ENCODE measurements at places on chromosomes 12 and 14.

DNA sequence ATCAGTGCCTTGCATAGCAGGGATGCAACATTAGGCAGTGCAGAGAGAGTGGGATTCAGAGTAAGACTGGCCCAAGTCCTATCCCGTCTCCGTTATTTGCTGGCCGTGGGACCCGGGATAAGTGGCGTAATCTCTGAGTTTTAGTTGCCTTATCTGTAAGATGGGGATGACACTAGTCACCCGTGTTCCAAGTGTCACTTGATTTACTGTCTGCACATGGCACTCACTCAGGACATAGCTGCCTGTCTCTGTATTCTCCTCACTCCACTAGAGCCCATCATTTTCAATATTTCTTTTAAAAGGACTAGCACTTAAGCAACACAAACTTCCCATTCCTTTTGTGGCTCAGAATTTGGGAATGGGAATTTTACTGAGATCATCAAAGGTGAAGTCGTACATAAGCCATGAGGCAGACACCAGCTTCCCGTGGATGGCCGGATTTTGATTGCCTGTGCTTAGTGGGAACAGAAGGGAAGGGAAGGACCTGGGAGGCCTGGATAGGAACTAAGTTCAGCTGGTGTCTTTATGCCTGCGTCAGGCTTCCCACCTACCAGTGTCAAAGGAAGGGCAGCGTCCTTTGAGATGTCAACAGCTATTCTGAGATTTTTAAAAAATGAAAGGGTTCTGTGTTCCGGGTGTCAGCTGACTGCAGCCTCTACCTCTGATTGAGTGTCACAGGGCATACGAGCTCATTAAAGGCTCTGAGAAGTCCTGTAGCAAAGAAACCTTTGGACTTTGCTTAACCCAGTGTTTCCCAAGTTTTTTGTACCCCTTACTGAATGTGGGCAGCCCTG, 361.4 kb downstream of the CACNA1C start:
- no peak for DNase-seq

DNA sequence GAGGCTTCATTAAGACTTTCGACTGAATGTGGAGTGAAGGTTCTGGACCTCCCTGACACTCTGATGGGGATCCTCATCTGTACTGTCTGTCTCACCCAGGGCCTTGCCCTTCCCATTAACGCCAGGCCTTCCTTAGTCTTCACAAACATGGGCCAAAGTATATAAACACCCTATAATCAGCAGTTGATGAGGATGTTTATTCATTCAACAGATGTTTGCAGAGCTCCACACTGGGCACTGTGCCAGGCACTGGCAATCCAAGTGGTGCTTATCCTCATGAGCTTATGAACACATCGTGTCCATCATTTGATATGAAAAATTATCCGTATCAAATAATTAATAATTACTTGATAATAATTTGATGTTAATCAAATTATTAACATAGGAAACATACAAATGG, 454.4 kb downstream of the FUT8 start:
- peak; percentile 92 for DNase-seq

GRCh38 chr12:71719647-71720370, 33.9 kb downstream of the TMEM19 start:
- DNase-seq = no peak

- no peak for DNase-seq
Measured at GRCh38 chr14:68390741-68391140, 402.1 kb downstream of the ZFP36L1 start.

DNA sequence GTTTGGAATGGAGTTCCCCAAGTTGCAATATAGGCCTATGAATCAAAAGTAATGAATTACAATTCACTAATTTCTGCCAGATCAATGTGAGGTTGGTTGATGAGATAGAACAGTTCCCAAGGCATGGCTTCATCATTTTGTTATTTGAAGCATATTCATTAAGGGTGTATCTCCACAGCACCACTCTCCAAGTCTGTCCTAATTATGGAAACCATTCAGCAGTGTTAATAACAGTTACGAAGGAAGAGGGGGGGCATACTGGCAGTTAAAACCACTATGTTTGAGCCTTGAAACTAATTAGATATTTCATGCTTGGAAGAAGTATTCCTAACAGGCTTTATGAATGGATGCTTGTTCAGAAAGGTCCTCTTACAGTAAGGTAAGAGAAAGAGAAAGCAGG, 520.3 kb downstream of the DIO2 start:
- no peak for DNase-seq

- peak; percentile 10 for DNase-seq
Measured at GRCh38 chr14:46048127-46048526, 603.5 kb downstream of the RPL10L start.

DNA sequence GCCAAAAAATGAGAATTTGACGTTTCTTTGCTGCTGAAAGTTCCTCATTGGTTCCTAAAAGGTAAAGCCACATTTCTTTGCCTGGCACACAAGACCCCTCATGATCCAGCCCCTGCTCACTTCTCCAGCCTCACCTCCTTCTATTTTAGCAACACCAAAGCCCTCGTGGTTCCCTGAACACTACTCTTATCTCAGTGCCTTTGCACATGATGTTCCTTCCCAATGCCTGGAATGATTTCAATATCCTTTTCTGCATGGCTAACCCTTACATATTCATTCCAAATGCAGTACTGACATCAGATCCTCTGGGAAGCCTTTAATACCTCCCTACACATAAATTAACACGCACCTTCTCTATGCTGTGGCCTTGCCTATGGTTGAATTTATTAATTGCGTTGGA, 39.9 kb downstream of the GLT8D2 start:
- no peak for DNase-seq

- no peak for DNase-seq
Measured at GRCh38 chr12:18479256-18479655, 217.9 kb downstream of the PIK3C2G start.

DNA sequence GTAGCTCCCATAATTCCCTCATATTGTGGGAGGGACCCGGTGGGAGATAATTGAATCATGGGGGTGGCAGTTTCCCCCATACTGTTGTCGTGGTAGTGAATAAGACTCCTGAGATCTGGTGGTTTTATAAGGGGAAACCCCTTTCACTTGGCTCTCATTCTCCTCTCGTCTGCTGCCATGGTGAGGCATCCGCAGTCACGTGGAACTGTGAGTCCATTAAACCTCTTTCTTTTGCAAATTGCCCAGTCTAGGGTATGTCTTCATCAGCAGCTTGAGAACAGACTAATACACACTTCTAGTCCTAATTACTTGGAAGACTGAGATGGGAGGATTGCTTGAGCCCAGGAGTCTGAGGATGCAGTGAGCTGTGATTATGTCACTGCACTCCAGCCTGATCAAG, 64.4 kb downstream of the TMX1 start:
- DNase-seq = no peak

DNA sequence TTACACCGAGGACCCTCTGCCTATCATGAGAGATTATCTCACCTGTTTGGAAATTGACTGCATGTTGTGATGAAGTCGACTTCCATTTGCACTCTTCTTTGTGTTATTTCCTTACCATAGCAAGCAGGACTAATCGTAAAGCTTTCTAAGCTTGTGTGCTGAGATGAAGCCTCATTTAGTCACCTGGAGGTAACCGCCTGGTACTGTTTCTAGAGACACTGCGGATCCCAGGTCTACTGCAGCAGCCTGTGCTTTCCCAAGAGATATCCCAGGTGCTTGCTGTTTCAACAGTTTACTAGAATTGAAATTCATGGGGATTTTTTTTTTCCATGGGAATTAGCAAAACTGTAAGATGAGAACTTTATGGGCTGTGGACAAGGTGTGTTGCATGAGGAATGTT, 131.8 kb downstream of the PTPRR start:
- no peak for DNase-seq

GRCh38 chr12:77089686-77090220, 24.4 kb upstream of the E2F7 start:
- no peak for DNase-seq

DNA sequence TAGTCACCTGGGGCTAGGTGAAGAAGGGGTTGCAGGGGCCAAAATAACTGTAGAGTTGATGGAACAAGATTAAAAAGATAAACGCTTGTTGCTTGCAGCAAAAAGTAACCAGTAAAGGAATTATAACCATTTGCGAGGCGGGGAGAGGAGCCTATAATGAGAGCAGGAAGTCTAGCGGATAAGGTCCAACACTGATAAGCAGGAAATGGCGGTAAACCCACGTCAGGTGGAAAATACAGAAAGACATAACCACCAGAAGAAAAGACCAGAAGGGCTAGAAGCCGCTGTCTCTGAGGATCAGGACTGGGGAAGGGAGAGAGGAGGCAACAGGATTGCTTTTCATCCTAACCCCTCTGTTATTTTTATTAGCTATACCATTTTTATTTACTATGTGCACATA, 303.3 kb downstream of the DPF3 start:
- DNase-seq = no peak

DNA sequence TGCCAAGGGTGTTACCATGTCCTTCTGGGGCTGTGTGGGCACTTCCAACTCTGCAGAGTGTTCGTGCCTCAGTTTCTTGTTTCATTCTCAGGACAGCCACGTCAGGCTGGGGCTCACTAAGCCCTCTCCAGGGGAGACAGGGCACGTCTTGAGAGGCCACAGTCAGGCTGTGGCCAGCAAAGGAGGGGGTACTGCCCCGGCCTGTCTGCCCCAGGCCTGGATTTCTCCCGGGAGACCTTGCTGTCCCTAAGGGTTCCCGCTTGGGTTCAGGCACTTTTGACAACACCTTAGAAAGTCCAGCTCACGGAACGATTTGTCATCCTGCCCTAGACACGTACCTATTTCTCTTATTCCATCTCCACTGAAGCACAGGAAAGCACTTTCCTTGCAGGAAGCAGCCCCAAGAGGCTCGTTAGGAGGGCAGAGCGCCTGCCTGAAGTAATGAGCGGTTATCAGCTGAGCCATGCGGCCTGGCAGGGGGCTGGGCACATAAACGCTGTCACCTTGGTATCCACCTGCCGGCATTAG, 290.4 kb upstream of the RTL1 start:
- no peak for DNase-seq

- DNase-seq = no peak
Measured at GRCh38 chr12:105899589-105899988, 239.2 kb downstream of the NUAK1 start.

- DNase-seq = no peak
Measured at GRCh38 chr14:26702721-26703230, 104.9 kb upstream of the NOVA1 start.

DNA sequence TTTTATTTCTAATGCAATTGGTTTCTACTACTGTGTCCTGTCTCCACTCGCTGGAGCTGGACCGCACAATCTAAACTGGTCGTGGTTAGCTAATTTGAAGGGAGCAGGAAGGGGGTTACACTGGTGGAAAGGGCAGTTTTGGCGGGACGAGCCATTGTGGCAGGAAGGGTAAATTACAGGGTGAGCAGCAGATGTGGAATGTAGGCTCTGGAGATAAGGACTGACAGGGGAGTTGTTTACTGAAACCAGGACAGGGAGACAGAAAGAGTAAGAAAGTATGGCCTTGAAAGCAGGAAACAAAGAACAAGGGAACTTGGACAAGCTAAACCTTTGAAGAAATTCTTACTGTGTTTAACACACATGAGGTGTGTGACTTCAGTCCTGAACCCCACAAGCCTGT, 147.8 kb downstream of the ATXN7L3B start:
- no peak for DNase-seq

DNA sequence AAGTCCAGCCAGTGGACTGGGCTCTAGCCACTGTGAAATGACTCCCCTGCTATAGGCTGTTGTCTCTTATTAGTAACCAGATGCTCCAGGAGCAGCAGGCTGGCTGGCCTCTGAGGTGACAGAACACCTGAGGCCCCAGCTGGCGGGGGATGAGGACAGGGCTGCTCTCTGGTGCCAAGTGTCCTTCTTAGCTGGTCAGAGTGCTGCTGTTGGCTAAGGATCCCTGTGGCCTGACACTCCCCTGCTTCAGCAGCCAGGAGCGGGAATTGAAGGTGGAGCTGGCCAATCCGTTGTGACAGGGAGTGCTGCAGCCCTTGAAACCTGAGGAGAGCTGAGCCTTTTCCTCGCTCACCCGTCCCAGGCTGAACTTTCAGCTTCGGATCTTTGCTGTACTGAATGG, 30.7 kb downstream of the TMEM229B start:
- no peak for DNase-seq

- DNase-seq = no peak
Measured at GRCh38 chr12:118500299-118500698, 123.9 kb downstream of the SUDS3 start.

GRCh38 chr12:107492393-107493134, 193.0 kb upstream of the PWP1 start:
- DNase-seq = no peak

DNA sequence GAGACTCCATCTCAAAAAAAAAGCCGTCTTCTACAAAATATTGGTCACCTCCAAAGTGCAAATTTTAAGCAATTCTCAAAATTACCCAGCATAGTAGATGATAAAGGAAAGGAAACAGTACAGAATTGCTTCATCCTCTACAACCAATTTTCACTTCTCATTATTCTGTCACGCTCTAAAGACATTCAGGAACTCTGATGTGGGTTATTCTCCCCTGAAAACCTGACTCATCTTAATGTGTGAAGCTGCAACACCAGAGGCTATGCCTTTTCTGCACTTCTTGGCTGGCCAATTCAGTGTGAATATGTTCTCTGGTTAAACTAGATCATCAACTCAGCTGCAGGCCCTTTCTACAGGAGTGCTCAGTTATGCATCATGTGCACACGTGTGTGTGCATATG, 11.0 kb downstream of the PTGER2 start:
- no peak for DNase-seq

DNA sequence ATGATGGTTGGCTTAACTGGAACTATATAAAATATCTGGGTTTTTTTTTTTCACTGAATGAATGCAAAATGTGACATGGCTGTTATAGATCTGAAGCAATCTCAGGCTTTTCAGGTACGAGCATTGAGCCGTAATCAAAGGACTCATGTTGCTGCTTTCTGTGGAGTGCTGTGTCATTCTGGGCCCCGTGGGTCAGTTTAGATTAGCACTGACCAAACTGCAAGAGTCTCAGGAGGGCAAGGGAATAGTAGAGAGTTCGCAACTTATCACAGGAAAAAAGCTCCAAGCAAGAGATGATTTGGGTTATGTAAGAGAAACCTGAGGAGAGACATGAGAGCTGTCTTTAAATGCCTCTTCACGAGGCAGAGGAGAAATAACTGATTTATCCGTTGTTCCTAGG, 59.1 kb downstream of the UBR7 start:
- DNase-seq = no peak

DNA sequence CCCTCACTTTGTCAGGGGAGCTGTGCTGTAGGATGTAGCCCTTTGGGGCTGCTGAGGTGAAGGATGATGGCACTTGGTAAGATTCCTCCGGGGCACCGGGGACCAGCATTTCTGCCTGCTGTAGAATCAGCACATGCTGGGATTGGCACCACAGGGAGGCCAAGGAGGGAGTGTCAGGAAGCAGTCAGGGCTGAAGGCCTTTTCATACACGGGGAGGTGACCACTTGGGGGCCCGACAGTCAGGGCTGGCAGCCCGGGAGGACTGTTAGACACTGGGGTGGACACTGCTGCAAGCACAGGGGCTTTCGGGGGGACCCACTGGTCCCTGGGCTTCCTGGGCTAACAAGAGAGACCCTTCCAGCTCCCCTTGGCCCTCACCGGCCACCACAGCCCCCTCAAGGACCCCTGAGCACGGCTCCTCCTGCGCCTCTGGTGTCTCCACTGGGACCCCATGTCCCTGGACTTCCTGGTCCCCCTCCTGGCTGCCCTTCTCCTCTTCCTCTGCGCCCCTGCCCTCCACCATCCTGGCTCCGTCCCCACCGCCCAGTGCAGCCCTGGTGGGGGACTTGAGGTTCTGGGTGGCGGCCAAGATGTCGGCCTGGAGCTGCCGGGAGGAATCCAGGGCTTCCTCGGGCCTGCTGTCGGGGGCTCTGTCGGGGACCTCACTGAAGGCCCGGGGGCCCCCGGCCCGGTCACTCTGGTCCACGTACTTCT, 6.5 kb downstream of the TMEM119 start:
- no peak for DNase-seq

All from NCI-H1694 (cell line).